ENCODE measurements at places on chromosomes 13 and 19. TPM values are rescaled to one million over a fixed set of nuclear protein-coding genes. Genes with fewer than 3 reads are reported as not detected.

DNA sequence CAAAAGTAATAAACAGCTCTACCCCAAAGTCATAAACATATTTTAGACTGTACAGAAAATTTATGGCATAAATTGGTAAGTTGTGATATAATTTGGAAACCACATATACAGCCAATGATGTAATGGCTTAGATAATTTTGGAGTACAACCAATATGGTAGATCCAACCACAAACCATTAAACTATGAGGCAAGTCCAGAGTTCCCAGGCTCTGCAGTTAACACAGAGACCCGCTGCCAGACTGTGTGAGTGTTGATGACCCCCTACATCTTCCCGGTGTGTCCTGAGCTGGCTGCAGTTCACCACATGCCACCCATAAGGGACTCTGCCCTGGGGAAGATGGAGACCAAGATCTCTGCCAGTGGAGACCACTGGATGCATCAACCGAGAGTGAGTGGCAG lies 9.9 kb upstream of the SERPINE3 start:
- no peak overlapping the region for H3K27ac ChIP-seq
- DNase-seq = no peak
- no peak overlapping the region for H3K4me3 ChIP-seq
- H3K27me3 ChIP-seq = no peaks in the 10 kb centered on the region

- H3K27ac ChIP-seq = no peak within 1 kb of the TSS
- no peaks in the 10 kb centered on the region for H3K36me3 ChIP-seq
- H3K4me3 ChIP-seq = no peak within 1 kb of the TSS
- peaks cover 14% of the 10 kb centered on the region for H3K27me3 ChIP-seq
- no peaks in the 10 kb centered on the region for H3K4me1 ChIP-seq
- no peak for DNase-seq
Observed at GRCh38 chr19:33064792-33065550, at the start of gene RHPN2. Gene RHPN2 (minus strand): TSS chr19:33064888. CDS start chr19:33064852, 36 bp downstream.

Gene DCLK1
- polyA plus RNA-seq = not detected

GRCh38 chr19:30807278-30807677 lies 435.1 kb downstream of the ZNF536 start:
- H3K36me3 ChIP-seq = no peaks in the 10 kb centered on the region
- H3K4me1 ChIP-seq = no peaks in the 10 kb centered on the region

DNA sequence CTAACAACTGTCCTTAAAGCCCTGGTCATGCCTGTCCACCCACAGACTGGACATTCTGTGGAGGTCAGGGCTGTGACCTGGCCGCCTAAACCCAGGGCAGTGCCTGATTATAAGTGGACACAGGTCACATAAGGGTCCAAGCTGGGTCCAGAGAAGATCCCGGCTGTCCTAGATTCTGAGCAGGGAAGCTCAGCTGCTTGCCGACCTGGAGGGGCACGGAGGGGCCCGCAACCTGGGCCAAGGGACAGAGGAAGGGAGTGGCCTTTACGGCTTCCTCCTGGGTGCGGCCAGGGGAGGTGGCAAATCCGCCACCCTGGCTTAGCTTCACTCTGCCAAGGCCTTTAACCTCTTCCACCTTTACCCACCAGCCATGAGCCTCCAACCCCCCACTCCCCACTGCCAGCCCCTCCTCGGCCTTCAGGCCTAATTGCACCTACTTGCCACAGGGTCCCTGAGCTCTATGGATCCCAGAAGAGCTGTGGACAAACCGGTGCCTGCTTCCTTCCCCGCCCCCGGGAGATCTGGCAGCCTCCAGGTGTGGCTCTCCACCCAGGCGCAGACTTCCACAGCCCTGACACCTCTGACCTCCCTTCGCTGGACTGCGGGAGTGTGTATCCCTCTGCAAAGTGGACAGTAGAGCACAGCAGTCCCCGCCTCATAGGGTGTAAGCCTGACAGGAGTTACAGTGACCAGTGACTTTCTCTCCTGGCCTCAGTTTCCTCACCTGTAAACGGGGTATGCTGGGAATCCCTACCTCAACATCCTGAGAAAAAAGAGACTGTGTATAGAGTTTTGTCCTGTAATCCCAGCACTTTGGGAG lies 1.7 kb downstream of the CD320 start:
- no peak overlapping the region for H3K4me3 ChIP-seq
- H3K36me3 ChIP-seq = peaks cover 11% of the 10 kb centered on the region
- H3K4me1 ChIP-seq = peaks cover 12% of the 10 kb centered on the region

DNA sequence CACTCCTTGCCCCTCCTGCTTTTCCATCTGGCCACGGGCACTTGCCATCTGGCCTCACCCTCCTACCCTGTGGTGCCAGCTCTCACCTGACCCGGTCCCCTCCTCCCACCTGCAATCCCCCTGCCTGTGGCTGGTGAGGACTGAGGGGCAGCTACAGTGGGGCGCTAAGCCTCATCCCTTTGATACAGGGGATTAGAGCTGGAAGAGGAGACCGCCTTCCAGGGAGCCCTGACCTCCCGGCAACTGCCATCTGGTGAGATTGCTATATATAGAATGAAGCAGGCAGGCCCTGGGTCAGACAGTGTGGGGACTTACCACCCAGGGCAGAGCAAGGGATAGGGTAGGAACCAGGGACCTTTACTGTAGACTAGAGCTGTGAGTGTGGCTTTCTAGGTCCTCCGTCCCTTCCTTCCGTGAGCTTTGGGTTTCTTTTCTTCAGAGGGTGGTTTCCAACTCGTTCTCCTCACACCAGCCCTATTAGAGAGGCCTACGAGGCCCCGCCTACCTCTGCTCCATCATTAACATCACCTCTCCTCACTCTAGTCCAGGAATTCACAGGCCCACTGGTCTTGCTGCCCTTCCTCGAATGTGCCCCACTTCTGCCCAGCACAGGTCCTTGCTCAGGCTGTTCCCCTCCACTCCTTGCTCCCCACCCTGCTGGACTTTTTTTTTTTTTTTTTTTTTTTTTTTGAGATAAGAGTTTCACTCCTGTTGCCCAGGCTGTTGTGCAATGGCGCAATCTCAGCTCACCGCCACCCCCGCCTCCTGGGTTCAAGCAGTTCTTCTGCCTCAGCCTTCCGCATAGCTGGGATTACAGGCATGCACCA lies 7.7 kb downstream of the KASH5 start:
- H3K36me3 ChIP-seq = no peaks in the 10 kb centered on the region
- DNase-seq = no peak
- H3K4me3 ChIP-seq = no peak overlapping the region
- no peak overlapping the region for H3K27ac ChIP-seq
- no peaks in the 10 kb centered on the region for H3K4me1 ChIP-seq

DNA sequence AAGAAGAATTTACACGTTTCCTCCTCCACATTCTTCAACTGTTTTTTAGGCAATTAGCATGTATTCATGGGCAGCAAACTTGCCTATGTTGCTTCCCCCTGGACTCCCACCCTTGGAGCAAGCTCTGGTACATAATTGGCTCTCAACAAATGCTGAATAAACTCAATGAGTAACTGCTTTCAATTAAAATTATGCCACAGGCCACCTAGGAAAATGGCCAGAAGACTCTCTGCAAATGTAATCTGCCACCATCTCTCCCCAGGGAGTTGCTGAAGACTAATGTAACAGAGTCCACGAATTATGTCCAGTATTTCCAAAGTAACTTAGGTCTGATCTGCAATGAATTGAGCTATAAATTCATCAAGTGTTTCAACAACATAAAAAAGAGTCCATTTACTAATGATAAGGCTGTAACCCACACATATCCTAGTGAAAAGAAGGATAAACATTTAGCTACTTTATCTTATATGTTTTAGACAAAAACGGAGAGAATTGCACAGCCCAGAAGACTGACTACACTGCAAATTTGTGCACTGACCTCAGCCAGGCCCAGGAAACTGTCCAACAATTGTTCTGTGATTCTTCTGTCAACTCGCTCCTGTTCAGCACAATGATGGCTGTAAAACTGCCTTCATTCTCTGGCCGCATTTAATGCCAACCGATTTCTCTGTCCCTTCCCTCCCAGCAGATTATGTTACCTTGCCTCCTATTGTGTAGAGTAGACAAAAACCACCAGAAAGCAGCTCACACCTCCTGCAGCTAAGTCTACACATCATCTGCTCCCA lies 808.6 kb upstream of the ARGLU1 start:
- no peaks in the 10 kb centered on the region for H3K27me3 ChIP-seq
- no peaks in the 10 kb centered on the region for H3K4me1 ChIP-seq
- no peak overlapping the region for H3K27ac ChIP-seq
- no peaks in the 10 kb centered on the region for H3K36me3 ChIP-seq
- no peak for DNase-seq

Gene IGSF23
- 0.23 TPM for polyA plus RNA-seq

DNA sequence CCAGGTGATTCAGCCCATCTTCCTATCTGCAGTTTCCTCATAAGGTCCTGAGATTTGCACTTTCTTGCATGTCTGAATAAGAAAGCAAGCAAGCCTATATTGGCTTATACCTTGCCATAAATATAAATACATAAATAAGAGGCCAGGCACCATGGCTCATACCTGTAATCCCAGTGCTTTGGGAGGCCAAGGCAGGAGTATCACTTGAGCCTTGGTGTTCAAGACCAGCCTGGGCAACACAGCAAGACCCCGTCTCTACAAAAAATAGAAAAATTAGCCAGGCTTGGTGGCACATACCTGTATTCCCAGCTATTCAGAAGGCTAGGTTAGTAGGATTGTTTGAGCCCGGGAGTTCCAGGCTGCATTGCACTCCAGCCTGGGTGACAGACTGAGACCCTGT lies 5.5 kb upstream of the GPATCH1 start:
- H3K27ac ChIP-seq = no peak overlapping the region
- no peak overlapping the region for H3K4me3 ChIP-seq
- no peaks in the 10 kb centered on the region for H3K27me3 ChIP-seq
- H3K36me3 ChIP-seq = no peaks in the 10 kb centered on the region
- no peak for DNase-seq

DNA sequence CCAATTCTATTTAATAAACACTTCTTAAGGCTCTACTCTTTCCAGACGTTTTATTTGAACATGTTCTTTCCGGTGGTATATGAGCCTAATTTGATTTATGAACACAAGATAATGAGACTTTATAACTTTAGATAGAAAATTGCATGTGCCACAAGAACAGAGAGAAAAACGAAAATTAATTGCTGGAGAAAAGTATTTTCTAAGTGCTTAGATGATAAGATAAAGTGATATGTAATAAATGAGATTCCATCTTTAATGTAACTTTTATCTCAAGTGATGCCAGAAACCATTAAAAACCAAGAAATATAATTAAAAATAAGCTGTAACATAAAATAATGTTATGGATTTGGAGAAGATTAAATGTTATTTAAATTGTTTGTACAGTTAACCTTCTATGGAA lies 33.2 kb upstream of the KL start:
- no peak for DNase-seq
- H3K36me3 ChIP-seq = no peaks in the 10 kb centered on the region
- H3K4me3 ChIP-seq = no peak overlapping the region
- no peak overlapping the region for H3K27ac ChIP-seq

DNA sequence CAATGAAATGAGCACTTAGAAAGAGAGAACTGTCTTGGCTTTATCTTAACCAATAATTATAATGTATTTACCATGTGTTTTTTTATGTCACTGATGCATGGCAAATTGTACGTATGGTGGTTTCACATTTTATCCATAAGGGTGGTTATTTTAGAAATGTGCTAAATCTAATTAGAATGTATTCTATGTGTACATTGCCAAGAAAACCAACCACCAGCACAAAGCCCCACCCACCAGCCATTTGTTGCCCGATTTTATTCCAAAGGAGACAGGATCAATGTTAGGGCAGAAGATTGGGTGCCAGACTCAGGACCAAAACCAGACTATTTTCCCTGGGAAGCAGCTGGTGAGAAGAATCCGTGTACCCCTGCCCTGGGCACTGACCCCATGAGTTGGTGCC lies 63.0 kb upstream of the SOX1 start:
- H3K36me3 ChIP-seq = no peaks in the 10 kb centered on the region
- H3K4me1 ChIP-seq = no peaks in the 10 kb centered on the region
- no peaks in the 10 kb centered on the region for H3K27me3 ChIP-seq

Gene ACP7
- not detected for polyA plus RNA-seq

Gene TRPC4
- polyA plus RNA-seq = not detected

All from CD14-positive monocyte (primary cell).